ENCODE measurements at places on chromosomes 3 and 15.

DNA sequence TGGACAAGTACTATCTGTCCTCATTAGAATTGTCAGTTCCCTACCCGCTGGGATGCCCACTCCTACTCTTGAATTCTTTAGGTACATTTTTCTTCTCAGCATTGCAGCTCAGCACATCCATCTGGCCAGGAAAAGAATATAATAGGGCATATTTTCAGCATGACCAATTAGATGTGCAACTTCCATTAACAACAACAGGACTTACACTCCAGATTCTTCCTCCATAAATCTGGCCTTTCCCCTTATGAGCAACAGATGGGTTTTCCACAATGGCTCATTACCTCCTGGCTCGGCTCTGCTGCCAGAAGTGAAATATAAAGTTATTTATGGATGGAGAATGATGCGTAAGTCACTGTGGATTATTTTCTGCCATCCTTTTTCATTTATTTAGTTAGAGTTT is 443.8 kb upstream of the TGFBR2 start:
- no peak for DNase-seq

DNA sequence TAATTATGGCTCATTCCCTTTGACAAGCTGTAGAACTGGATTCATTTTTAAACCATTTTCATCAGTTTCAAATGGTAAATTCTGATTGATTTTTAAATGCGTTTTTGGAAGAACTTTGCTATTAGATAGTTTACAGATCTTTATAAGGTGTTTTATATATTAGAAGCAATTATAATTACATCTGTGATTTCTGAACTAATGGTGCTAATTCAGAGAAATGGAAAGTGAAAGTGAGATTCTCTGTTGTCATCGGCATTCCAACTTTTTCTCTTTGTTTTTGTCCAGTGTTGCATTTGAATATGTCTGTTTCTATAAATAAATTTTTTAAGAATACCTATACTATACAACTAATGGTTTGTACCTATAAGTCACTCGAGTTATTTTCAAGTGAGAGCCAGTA is 62.7 kb downstream of the PXYLP1 start:
- no peak for DNase-seq

DNA sequence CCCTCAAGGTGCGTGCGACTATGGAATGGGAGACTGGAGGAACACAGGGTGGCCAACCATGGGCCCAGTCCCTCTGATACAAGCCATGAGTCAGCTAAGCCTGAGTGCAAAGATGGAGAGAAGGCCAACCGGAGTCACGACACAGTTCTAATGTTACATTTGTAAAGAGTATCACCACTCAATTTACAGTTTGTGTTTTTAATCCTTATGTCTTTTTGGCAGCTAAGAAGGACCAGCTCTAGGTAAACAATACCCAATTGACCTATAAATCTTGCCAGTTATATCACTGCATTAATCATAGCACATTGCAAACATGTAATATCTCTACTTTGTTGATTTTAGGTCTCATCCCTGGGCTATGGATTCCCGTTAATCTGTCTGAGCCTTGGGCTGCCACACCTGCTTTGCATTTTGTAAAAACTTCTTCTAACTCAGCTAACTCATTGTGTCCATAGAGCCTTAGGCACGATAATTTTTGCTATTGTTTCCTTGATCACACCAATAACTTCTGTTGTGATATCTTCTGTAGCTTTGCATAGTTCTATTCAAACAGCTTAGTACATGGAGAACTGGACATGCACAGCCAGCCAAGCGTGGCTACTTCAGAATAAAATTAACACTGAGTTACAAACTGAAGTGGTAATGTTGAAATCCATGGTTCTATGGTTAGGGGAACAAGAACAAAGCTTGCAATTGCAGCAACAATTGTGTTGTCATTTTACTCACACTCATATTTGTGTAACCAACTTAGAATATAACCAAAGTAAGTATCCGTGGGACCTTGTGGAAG is 50.3 kb downstream of the LSM3 start:
- no peak for DNase-seq

GRCh38 chr3:138078901-138079344 is 36.5 kb downstream of the DZIP1L start:
- no peak for DNase-seq

DNA sequence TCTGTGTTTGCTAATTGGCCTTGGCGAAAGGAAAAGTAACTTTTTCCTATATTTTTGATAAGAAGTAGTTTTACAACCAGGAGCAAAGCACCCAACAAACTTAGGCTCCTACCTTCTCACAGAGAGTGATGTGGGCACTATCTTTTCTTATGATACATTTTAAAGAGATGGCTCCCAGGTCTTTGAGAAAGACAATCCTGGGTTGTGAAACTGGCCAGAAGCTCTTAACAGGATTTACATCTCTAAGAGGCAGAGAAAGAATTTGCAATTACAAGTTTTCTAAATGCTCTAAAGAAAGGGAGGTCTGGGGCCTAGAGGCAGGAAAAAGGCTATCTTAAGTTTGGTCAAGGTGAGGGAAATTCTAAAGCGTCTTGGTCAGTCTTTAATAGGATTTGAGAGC is 609.7 kb downstream of the VGLL3 start:
- no peak for DNase-seq

DNA sequence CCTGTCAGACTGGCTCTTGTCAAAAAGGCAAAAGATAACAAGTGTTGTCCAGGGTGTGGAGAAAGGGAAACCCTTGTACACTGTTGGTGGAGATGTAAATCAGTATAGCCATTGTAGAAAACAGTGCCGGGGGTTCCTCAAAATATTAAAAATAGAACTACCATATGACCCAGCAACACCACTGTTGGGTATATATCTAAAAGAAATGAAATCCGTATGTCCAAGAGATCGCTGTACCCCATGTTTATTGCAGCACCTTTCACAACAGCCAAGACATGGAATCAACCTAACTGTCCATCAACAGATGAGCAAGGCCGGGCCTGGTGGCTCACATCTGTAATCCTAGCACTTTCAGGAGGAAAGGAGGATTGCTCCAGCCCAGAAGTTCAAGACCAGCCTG is 6.2 kb downstream of the CYFIP1 start:
- no peak for DNase-seq

GRCh38 chr3:27800261-27800660 is 78.1 kb upstream of the EOMES start:
- no peak for DNase-seq

GRCh38 chr3:119955972-119956371 is 138.3 kb downstream of the GSK3B start:
- DNase-seq: no peak

GRCh38 chr15:88638626-88639372 is at the start of gene ISG20:
Gene ISG20, plus strand, starts transcription at chr15:88639016. Its CDS starts 351 bp downstream, at chr15:88639367.
- peak; percentile 94 for DNase-seq

DNA sequence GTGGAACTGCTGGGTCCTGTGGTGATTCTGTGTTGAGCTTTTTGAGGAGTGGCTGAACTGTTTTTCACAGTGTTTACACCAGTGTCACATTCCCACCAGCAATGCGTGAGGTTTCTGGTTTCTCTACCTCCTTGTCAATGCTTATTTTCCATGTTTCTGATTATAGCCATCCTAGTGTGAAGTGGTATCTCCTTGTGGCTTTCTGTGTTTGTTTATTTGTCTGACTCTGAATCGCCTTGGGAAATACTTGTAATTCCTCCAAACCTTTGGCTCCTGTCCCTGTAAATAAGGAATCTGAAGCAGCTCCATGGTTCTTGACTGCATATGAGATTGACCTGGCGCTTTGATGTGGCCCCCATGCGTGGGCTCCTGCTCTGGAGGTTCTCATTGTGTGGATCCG is 20.6 kb downstream of the FAN1 start:
- DNase-seq: no peak

DNA sequence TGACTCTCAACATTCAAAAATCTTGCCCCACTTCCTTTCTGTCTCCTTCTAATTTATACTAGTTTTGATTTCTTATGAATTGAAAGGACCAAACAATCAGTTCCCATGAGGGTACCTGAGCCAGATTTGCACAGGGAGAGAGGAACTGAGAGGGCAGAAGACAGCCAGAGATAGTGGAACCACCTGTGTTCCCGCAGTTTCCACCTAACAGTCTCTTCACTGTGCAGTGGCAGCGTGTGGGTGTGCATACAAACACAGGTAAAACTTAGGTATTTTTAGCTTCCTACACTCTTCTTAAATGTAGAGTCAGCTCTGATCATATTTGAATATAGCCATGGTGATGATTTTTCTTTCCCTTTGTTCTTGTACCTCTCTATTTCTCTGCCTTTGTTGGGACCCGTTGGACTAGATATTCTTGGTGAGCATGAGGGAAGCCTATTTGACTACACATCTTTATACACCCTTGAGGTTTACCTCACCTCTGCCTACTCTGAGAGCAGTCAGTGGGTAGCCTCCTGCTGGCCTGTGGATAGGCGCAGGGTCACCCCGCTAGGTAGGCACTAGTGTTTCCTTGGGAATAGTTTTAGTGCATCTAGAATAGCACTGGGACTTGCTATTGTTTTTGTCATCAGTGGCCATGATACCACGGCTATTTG is 58.8 kb downstream of the MAP3K13 start:
- no peak for DNase-seq

DNA sequence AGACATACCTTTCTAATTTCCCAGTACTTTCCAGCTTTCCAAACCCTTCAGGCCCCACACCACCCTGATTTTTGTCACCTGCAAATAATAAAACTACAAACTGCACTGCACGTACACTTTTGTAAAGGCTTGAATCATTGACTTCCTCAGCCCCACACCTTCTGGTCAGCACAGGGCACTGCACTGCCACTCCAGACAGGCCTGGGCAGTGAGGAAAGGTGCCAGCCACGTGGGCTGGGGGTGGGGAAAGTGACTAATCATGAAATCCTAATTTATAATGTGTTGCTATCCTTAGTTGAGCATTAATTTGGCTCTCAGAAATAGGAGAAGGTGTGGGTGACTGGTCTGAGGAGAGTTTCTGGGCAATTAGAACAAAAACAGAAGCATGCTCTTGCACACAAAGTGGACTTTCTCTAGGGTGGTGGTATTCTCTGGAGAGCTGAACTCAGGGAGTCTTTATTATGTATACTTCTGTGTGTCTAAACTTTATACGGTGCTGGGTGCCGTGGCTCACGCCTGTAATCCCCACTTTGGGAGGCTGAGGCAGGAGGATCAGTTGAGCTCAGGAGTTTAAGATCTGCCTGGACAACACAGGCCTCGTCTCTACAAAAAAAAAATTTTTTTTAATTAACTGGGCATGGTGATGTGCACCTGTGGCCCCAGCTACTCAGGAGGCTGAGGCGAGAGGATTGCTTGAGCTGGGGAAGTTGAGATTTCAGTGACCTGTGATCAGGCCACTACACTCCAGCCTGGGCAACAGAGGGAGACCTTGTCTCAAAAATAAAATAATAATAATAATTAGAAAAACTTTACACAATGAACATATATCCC is 58.2 kb upstream of the FLNB start:
- no peak for DNase-seq

GRCh38 chr3:15778332-15778858 is 19.4 kb downstream of the ANKRD28 start:
- no peak for DNase-seq

All from effector CD8-positive, alpha-beta T cell (primary cell).